ENCODE measurements at places on chromosomes 11 and 22.

DNA sequence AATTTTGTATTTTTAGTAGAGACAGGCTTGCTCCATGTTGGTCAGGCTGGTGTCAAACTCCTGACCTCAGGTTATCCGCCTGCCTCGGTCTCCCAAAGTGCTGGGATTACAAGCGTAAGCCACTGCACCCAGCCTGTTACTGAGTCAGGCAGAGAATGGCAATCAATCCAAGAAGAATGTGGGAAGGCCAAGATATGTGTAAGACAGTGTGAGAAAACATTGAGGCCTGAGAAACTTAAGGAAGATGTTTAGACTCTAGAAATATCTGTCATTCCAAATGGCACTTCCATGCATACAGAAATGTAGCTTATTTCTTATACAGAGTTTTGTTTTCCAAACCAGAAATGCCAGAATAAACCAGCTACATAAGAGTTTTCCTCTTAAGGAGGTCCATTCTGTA, 248.5 kb downstream of the ETS1 start:
- DNase-seq = no peak

GRCh38 chr11:113137713-113138529, 176.5 kb upstream of the TTC12 start:
- DNase-seq = no peak

DNA sequence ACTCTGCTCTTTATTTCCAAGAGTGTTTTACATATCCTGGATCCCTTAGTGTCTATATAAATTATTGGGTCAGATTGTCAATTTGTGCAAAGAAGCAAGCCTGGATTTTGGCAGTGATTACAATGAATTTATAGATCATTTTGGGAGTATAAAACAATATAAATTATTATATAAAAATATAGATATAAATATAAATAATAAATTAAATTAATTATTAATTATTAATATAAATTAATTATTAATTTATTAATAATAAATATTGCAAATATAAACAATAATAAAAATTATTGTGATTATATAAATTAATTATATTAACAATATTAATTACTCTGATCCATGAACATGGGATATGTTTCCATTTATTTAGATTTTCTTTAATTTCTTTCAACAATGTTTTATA, 32.5 kb downstream of the RTL6 start:
- no peak for DNase-seq

GRCh38 chr22:48362721-48363404, 1464.8 kb downstream of the BRD1 start:
- DNase-seq = no peak

DNA sequence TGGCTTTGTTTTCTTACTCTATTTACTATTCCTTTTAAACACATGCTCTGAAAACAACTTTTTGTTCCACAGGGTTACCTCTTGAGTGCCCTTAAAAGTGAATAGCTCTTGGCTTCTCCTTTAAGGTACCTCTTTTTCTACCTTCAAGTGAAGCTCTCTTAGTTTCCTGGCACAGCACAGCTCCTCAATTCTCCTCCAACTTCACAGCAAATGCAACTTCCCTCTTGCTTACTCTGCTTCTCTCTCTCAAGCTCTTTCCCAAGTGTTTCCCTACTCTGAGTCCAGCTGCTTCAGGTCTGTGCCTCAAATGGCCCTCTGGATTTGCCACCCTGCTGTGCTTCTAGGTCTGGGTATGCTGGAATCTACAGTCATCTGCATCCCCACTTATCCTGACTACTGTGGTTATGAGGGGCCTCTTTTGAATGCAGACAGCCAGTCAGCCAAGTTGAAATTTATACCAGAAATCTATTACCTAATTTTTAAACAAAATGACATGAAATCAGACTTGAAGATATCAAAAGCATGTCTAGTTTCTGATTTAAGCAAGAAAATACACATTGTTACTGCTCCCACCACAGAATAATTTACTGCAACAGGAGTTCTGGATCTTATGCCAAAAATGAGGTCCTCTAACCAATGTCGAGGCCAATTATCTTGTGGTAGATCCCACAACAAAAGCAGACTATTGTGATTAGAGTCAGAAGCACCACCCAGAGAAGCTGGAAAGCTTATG, 371.1 kb downstream of the SOX6 start:
- no peak for DNase-seq

DNA sequence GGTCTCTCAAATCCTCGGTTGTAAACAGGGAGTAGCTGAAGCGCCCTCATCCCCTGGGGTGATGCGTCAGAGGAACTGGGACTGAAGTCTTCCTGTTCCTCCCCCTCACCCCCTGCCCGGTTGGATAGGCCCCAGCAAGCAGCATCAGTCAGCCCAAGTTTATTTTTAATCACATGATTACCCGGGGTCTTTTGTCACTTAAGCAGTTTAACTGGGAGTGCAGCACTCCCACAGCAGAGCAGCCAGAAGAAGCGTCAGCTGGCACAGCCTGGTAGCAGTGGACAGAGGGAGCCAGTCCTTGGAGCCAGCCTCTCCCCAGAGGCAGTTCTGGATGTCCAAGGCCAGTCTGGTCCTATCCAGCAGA, 342.1 kb downstream of the CTTN start:
- DNase-seq = no peak

DNA sequence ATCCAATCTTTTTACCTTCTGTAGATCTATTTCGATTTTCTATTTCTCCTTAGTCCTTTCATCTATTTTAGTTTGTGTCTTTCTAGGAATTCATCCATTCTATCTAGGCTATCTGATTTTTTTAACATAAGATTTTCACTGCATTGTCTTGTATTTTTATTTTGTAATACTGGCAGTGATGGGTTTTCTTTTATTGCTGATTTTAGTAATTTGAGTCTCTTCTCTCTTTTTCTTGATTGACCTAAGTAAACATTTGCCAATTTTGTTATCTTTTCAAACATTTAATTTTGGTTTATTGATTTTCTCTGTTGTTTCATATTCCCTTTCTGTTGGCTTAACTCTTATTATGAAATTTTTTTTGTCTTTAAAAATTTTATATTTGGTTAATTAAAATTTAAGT, 107.4 kb upstream of the SERPIND1 start:
- DNase-seq = no peak

DNA sequence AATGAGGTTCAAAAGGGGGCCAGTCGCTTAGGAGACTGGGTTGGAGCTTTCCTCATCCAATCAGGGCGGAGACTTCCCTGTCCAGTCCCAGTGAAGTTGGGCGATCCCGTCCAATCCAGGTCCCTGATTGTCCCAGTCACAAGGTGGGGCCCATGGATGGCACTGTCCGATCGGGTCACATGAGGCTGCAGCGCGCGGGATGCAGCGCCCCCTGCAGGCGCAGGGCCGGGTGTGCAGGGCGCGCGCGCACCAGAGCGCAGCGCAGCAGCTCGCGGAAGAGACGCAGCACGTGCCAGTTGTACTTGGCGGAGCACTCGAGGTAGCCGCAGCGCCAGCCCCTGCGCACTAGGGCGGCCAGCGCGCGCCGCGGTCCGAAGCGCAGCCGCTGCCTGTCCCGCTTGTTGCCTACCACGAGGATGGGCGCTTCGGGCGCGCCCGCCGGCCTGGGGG, 2.3 kb downstream of the RASL10A start:
- peak; percentile 26 for DNase-seq

- DNase-seq = no peak
Measured at GRCh38 chr11:70747285-70747684, 349.0 kb downstream of the CTTN start.

DNA sequence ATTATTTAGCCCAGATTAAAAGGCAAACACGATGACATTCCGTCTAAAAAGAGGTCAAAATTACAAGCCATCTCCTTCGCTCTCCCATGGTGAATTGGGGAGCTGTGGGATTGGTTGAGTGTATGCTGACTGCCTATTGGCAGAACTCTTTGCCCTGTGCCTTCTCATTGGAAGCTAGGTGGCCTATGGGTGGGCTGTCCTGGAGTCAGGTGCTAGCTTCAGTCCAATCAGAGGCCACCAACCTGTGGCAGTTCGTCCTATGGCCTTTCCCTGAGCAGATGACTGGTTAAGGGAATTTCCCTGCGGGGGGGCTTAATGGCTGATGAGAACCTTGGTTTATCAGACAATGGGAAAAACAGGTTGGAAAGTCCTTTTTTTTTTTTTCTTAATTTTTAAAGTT, 3.2 kb upstream of the MTMR3 start:
- no peak for DNase-seq

DNA sequence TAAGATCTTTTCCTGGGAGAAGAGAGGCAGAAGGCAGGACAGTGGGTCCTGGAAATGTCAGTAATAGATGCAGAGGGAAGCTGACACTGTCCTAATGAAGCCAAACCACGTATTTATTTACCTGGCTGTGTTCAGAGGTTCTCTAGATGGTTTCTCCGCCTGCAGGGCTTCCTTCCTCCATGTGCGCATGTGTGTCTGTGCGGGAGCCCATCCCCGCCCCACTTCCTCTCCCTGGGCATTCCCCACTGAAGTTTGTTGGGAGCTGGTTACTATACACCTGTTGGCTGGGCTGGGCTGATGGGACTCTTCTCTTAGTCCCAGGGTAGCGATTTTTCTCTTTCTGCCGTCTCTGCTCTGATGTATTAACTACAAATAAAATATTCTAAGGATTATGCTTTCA, 204.9 kb upstream of the TBCEL start:
- no peak for DNase-seq

- DNase-seq = no peak
Measured at GRCh38 chr22:41334215-41334614, 32.9 kb downstream of the ZC3H7B start.

GRCh38 chr11:22763166-22763565, 66.4 kb downstream of the SVIP start:
- no peak for DNase-seq

GRCh38 chr22:45212306-45212709, 28.4 kb downstream of the KIAA0930 start:
- no peak for DNase-seq

DNA sequence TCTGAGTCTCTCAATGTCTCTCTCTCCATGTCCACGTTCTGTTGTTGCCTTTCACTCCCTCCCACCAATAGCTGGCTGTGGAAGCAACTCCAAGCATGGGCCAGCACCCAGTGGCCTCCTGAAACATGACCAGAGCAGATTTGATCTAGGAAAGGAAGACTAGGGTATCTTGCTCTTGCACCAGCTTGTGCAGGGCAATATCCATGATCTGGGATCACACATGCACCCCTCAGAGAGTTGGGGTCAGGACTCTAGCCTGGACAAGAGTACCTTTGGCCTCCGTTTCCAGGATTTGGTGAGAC, 34.5 kb upstream of the RIC3 start:
- DNase-seq = no peak

Measured in CD4-positive, alpha-beta T cell treated with Interleukin-4 for 1 hour (primary cell).